ENCODE measurements at places on chromosomes 7 and 10.

DNA sequence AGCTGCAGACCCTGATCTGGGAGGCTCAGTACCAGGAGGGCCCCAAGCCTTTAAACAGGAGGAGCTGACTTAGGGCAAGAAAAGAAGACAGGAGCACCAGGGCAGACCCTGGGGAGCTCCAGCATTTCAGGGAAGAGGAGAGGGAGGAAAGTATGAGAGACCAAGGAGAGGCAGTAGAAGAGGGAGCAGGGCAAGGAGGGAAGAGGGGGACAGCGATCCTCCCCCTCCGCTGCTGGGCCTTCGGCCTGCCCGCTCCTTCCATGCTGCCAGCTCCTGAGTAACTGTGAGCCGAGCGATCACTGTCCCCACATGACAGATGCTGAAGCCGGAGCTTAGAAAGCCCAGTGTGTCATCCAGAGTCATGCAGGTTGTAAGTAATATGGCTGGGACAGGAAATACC, 65.9 kb downstream of the ALOX5 start:
- no peak for DNase-seq

- DNase-seq: no peak
Measured at GRCh38 chr7:107815254-107815882, 12.3 kb upstream of the SLC26A3 start.

DNA sequence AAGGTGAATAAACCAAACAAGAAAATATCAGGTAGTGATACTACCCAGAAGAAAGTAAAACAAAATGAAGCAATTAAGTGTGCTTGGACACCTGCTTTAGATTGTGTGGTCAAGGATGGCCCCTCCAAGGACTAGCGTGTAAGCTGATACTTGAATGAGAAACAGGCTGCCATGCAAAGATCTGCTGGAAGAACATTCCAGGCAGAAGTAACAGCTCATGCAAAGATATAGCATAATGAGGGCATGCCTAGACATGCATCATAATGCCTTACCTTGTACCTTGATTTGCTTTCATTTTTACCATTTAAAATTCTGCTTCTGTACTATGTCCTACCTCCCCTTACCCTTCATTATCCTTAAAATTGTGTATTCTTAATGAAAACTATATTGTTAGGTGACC, 74.8 kb upstream of the HDAC9 start:
- DNase-seq: no peak

DNA sequence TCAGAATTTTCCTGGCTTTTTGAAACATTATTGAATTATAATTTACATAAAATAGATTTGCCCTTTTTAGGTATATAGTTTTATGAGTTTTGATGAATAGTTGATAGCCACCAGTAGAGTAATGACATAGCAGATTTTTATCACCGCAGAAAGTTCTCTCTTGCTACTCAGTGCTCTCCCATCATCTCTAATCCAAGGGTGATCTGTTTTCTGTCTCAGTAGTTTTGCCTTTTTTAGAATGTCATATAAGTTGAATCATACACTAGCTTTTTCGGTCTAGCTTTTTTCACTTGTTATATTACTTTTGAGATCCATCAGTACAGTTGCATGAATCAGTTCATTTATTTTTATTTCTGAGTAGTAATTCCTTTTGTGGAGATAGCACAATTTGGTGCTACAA, 17.9 kb downstream of the RSBN1L start:
- no peak for DNase-seq

- DNase-seq: no peak
Measured at GRCh38 chr7:67535241-67535989, 538.8 kb downstream of the TYW1 start.

DNA sequence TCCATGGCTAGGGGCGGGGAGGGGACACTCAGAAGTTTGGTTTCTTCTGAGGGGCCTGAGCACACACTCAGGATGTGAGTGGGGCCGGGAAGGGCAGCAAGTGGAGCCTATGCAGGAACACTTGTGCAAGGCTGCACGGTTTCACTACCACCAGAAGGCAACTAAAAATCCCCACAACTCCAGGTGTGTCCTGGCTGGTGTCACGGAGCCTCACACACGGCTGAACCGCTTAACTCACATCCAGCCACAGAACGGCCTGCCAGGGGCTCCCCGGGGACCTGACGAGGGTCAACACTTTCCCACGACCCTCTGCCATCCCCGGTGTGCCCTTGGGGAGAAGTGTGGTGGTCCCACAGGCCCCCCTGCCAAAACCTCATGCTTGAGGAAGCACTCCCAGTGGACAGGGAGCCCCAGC, 173.9 kb downstream of the ELFN1 start:
- DNase-seq: no peak

GRCh38 chr7:116576350-116577319, 51.8 kb downstream of the CAV1 start:
- no peak for DNase-seq

DNA sequence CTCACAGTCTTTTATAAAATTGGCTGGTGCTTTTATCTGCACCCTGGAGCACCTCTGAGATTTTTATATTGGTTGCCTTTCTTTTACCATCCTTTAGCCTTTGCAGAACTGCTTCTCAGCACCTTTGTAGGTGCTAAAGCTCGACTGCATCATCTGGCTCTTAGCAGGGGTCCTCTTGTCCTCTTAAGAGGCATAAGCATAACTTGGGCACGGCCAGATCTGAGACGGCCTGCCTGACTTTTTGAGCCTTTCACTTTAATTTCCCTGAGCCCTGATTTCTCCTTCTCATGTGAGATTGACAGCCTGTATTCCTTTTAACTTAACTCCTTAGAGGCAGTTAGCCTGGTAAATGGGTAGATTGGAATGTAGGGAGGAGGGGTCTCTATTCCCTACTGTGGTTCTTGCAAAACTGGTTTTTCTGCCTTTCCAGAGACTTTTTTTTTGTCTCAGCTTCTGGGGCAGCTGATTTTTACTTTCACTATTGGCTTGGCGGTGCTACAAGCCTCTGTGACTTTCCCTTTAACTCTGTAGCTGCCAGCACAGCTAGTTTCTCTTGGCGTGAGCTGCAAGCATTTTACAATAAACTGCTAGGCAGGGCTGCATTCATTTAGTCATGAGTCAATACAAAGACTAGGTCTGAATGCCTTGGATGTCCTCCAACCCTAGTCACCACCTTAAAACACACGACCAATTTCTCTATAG, 24.0 kb downstream of the ZPBP start:
- DNase-seq: peak; percentile 34

DNA sequence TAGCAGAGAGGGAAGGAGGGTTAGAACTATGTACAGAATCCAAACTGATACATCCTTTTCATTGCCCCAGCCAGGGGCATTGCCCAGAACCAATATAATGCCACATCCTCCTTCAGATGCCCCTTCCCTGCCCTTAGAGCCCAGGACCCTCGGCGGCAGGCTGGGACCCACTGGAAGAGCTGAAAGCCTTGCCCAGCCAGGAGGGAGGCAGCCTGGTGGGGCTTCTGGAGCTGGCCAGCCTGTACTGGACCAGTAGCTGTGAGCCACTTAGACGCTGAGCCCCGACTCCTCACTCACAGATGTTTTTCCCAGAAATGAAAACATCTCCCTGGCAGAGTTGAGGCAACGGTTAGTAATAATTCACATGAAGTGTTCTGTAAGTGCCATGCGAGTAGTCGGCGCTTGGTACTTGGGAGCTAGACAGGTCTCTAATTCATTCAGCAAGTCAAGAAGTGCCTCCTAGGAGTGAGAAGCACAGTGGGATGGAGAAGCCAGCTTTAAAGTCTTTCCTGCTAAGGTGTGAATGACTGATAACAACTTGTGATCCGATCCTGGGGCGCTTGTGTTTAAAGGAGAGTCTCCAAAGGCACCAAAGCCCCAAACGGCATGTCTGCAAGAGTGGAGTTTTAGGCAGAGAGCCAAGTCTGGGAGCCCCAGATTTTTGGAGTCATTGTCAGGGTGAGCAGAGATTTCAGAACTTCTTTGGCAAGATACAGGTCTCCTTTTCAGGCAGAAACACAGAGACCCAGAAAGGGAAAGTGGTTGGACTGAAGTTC, 9.8 kb downstream of the VSIR start:
- DNase-seq: no peak

- DNase-seq: no peak
Measured at GRCh38 chr7:14158111-14158510, 168.6 kb upstream of the ETV1 start.

DNA sequence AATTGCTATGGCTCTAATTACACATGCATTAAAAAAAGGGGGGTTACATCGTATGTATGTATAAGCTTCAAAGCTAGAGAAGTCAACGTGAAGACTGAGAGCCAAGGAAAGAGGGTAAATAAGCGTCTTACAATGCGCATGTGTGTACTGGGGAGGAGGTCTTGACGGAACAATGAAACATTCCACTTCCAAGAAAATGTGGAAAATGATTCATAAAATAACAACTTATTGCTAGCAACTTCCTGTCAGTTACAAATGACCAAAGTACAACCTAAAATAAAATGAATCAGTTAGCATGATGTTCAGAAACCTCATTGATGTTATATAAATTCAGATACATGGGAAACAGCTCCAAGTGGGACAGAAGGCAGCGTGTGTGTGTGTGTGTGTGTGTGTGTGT, 104.1 kb upstream of the RHEB start:
- DNase-seq: no peak

DNA sequence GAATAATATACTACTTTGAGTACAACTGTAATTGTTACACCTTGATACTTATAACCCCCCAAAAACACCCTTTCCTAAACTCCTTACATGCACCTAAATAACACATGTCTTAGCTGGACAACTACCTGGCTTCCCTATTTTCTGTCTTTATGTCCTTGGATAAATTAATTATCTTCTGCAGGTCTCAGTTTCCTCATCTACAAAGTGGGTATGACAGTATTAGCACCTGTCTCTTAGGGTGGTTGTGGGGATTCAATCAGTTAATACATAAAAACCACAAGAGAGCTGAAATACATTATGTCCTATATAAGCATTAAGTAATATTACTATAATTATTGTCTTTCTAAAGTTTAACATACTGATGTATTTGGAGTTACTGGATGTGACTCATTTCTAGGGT, 10.8 kb downstream of the STEAP2 start:
- no peak for DNase-seq

DNA sequence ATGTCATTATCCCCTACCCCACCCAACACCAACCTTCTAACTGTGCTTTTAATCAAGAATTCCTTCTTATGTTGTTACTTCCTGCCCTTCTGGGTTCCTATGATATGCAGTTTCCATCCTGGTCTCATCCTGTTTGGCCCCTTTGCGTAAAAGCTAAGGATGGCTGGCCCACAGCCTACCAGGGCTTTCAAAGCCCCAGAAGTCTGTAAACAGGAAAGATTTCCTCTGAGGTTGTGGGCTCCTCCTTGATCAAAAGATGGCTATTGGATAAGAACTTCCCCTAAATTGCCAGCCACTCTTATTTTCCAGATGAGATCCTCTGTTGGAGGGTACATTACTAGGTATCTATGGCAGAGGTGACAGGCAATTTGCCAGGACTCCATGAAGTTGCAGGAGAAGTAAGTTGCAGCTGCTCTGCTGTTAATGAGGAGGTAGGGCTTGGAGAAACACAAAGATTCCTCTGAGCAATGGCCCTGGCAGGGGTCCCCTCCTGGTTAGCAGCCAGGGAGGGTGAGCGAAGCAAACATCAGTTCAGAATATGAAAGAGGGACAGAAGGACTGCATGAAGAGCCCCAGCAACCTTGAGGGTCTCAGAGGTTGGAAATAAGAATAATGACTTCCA, 32.1 kb downstream of the NRP1 start:
- no peak for DNase-seq

- no peak for DNase-seq
Measured at GRCh38 chr7:67547183-67547907, 550.7 kb downstream of the TYW1 start.

DNA sequence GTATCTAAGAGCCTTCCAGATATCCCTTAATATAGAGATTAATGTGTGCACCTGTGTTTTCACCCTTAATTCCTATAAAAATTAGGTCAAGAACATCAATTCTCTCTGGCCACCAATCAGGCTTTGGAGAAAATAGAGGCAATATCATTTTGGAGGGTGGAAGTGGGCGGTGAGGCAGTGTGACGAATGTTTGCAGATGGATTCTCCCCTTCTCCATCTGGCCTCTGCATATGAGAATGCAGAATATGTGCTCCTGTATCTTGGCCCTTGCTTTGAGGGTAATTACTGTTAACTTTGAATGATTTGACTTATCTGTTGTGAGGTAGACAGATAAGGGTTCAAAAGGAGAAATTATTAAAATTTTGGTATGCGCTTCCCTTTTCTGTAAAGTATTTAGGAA, 304.0 kb upstream of the NPSR1 start:
- no peak for DNase-seq

DNA sequence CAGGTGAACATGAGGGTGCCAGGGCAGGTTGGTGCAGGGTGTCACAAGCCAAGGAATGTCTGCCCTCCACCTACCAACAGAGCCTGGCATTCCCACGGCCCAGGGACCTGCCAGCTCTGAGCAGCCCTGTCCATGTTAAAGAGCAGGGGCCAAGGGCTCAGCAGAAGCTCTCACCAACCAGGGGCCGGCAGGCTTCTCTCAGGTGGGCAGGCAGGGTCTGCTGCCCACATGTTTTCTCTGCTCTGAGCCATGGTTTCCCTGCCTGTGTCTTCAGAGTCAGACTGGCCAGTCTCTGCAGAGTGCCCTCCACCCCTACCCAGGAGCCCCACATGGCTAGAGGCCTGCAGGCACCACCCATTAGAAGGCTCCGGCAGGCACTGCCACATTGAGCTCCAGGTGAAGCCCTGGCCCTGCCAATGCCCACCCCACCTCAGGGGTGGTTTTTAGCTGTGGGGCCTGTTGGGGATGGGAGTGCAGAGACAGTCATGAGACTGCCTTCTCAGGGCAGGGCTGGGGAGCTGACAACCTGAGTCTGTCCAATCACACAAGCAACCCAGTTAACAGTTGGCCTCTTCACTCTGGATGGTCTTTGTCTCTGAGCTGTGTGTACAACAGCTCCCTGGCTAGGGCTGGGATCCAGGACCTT, 135.9 kb downstream of the ARHGAP22 start:
- no peak for DNase-seq

DNA sequence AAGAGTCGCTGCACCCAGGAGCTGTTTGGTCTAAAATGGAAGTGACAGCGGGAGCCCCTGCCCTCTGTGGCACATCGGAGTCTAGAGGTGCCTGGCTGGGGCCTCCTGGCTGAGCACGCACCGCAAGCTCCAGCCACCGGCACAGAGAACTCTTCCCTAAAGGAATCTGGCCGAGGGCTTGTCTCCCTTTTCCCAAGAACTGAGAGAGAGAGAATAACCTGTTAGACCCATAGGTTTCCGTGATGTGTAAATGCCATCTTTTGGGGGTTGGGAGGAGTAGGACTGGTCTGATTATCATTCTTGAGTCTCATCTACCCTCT, 47.3 kb downstream of the PROSER2 start:
- no peak for DNase-seq

DNA sequence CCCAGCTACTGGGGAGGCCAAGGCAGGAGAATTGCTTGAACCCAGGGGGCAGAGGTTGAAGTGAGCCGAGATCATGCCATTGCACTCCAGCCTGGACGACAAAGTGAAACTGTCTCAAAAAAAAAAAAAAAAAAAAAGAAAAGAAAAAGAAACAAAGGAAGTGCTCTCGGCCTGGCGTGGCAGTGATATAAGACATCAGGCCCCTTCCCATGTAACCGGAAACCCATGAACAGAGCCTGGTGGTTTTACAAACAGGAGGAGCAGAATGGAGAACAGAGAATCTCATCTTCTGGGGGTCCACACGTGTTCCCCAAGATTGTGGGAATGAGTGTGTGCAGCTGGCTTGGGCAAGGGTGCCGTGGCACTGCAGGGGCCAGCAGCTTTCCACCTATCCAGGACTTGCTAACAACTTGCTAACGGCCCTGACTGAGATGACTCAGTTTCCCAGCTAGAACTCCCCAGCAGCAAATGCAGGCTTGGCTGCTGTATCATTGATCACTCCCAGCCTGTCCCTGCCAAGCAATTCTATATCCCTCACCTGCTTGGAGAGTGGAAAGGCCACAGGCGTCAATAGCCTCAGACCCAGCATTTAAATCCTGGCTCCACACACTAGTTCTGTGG, 103.0 kb downstream of the COL26A1 start:
- no peak for DNase-seq

Data from bone marrow (tissue), 2 donors.